ENCODE measurements at places on chromosomes 6 and 20. TPM values are rescaled to one million over a fixed set of nuclear protein-coding genes. Genes with fewer than 3 reads are reported as not detected.

GRCh38 chr6:13831615-13832014, 17.3 kb upstream of the MCUR1 start:
- DNase-seq = no peak

Gene ETV7
- 2.0 TPM for total RNA-seq

Gene SAMD10
- 8.8 TPM for total RNA-seq

GRCh38 chr6:99219788-99220187, 129.7 kb downstream of the FAXC start:
- DNase-seq = no peak

DNA sequence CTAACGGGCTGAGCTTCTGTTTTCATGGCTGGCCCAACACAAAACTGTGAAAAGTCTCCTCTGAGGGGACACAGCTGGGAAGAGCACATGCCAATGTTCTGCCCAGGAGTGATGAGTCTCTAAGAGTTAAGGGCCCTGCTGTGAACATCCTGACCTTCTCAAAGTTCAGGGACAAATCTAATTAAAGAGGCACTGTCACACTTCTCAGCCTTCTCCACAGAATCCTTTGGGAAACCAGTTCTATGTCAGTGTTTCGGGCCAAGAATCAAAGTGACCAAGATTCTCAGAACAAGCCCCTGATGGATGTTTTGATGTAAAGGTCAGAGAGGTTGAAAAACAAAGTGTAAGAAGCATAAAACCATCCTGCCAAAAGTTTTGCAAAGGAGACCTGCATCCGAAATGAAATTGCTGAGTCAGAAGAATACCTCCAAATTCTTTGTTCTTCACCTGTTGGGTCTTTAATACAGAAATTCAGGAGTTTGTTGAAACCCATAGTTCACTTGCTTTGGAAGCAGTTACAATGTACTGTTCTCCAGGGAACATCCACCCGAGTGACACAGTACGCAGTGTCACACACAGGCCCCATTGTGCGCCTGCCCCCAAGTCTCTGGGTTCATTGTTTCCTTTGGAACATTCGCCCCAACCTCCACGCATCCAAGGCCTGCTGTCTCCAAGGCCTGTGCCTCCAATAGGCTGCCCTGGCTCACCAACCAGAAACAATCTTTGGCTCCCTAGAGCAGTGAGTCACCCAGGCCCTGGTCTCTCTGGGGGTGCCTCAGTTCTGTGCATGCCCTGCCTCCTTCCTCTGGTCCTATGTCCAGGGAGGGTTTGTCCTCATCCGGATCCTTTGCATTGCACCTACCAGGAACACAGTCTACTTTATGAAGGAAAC, 65.5 kb upstream of the QKI start:
- DNase-seq = no peak

GRCh38 chr6:5814116-5814515, 192.6 kb downstream of the NRN1 start:
- DNase-seq = no peak

GRCh38 chr20:9485614-9486340, 28.6 kb upstream of the LAMP5 start:
- DNase-seq = no peak

DNA sequence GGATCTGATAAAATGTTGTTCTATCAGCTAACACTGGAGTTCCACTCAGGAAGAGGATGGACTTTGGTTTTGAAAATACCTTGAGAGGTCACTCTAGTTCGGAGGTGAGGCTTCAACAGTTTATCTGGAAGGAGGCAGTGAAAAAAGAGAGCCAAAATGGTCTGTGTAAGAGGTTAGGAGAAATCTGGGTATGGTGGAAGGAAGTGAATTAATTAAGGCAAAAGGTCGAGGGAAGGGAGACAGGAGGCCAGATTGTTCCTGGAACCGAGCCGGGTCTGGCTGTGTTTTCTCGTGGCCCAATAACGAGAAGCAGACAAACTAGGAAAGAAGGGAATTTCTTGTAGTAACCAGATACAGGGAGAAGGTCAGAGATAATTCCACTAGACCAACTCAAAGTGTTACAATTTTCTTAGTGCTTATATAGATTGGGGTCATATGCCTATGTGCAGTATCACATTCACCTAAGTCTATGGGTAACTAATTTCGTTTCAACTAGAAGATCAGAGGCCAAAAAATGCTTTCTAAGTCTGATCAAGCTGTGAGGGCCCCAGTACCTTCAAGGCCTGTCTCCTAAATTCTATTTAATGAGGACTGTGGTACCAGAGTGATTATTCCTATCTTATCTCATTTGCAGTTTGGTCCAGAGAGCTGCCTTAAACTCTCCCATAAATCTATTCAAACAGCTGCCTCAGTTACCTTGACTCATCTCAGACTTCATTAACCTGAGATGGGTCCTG, 96.0 kb upstream of the SNX9 start:
- no peak for DNase-seq

Data from Panc1 (cell line).